ENCODE measurements at places on chromosomes 7 and 10. TPM values are rescaled to one million over a fixed set of nuclear protein-coding genes. Genes with fewer than 3 reads are reported as not detected.

- no peak for DNase-seq
Observed at GRCh38 chr10:87750817-87751216, 67.2 kb downstream of the ATAD1 start.

Gene FXYD4
- total RNA-seq: not detected

DNA sequence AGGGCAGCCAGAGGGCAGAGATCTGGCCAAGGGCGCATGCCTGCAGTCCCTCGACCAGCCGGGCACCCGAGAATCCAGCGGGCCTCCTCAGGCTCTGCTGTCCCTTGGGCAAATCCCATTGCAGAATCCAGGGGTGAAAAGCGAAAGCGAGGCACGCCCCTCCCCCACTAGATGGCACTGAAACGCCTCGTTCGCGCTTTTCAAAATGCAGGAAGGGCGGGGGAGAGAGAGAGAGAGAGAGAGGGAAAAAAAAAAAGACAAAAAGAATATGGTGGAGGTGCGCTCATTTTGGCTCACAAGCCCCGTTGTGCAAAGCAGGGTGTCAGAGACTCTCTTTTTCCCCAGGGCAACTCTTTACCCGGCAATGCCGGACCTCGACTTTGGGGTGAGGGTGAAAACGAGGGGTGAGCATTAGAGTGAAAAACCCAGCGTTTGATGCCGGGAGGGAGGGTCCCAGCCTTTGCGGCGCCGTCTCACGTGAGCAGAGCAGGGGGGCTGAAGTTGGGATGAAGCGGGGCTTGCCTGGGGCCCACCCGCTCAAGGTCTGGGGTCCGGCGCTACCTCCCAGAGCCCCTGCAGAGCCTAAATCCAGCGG, 2.5 kb upstream of the TMEM178B start:
- peak; percentile 72 for DNase-seq

DNA sequence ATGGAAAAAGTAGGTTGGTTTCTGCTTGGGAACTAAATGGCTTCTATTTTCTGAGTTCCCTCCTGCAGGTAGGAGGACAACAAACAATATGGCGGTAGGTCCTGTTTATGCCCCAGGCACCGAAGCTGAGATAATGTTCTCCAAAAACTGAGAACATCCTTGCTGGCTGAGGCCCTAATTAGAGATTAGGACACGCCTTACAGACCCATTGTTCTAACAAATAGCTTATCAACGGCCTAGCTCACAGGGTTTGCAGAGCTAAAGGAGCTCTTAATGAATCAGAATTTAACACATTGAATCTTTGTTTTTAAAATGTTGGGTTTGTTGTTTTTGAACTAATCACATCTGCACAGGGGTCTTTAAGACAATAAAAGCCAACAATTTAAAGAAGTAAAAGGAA, 37.0 kb downstream of the HTR5A start:
- no peak for DNase-seq

DNA sequence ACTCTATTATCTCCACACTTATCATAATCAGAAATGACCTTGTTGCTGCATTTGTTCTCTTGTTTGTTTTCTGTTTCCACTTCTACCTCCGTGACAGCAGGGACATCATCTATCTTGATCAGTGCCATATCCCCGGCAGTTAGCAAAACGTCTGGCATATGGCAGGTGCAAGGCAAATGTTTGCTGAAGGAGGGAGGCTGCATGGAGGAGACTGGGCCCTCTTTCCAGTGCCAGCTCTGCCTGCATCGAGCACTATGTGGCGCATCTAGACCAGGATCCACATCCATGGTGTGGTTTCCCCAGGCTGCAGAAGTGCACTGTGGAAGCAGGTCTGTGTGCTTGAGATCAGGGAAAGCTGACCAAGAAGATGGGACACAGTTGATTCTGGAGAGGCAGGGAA, 181.2 kb downstream of the KCNMA1 start:
- DNase-seq: no peak

- DNase-seq: no peak
Observed at GRCh38 chr10:91013985-91014384, 93.1 kb upstream of the ANKRD1 start.
